ENCODE measurements at places on chromosomes 16 and 17. TPM values are rescaled to one million over a fixed set of nuclear protein-coding genes. Genes with fewer than 3 reads are reported as not detected.
A peak's percentile ranks its signal among the peaks of the same experiment; 100 is the strongest.

DNA sequence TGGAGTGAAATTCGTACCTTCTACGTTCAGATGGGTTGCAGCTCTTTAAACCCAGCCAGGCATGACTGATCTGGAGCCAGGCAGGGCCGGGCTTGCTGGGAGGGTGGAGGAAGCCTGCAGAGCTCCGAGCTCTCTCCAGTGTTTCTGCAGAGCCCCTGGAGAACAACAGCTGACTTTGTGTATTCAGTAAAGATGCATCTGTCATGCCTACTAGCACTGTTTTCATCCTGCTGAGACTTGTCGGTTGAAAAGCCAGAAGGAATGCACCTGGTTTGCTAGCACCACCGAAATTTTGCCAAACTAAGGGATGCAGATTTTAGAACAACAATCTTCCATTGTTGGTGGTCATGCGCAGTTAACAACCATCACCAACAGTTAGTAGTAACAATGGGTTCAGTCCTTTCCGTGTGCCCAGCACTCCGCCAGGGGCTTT lies 22.4 kb upstream of the SCNN1B start:
- peak overlapping the region; percentile 96 for H3K27ac ChIP-seq
- H3K36me3 ChIP-seq = peaks cover 6% of the 10 kb centered on the region
- DNase-seq = peak; percentile 62

DNA sequence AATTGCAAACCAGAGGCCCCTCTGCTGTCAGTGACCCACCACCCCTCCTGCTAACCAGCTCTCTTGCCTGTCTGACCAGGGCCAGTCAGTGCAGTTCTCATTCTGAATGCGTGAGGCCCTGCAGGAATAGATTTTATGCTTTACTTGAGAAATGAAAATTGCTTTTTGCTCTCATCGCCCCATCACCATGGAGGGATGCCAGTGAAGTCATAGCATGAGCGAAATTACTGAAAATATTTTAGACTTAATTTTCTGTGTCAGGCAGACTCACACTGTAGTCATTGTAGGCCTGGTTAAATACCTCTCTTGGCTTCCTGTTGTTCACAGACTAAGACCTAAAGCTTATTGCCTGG lies 490.5 kb upstream of the CDH5 start:
- H3K4me1 ChIP-seq = 0 out of 2 replicates have a peak, but pooled peaks cover 3% of the 10 kb centered on the region
- H3K27me3 ChIP-seq = no peaks in the 10 kb centered on the region
- H3K27ac ChIP-seq = no peak overlapping the region
- DNase-seq = no peak
- H3K36me3 ChIP-seq = no peaks in the 10 kb centered on the region

Gene CSH2
- not detected for total RNA-seq

Gene GNG13
- total RNA-seq = 0.34 TPM

Gene KRT27
- total RNA-seq = not detected

Gene TEX14
- 1.4 TPM for total RNA-seq

Gene DPEP3
- total RNA-seq = 2.7 TPM
